ENCODE measurements at places on chromosomes 5 and 9.

DNA sequence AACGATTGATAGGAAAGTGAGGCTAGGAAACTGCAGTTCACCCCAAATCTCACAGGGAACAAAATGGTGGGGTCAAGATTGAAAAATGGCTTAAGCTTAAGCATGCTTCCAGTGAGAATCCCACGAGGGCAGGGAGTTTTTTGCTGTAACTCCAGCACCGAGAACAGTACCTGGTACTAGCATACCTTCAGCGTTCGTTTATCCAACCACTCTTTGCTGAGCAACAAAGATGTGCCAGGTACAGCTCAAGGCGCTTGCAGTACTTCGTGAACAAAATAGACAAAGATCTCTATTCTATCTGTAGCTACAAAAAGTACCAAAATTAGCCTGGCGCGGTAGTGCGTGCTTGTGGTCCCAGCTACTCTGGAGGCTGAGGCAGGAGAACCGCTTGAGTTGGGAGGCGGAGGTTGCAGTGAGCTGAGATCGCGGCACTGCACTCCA lies 778 bp upstream of the PPP6C start:
- DNase-seq, result no peak

DNA sequence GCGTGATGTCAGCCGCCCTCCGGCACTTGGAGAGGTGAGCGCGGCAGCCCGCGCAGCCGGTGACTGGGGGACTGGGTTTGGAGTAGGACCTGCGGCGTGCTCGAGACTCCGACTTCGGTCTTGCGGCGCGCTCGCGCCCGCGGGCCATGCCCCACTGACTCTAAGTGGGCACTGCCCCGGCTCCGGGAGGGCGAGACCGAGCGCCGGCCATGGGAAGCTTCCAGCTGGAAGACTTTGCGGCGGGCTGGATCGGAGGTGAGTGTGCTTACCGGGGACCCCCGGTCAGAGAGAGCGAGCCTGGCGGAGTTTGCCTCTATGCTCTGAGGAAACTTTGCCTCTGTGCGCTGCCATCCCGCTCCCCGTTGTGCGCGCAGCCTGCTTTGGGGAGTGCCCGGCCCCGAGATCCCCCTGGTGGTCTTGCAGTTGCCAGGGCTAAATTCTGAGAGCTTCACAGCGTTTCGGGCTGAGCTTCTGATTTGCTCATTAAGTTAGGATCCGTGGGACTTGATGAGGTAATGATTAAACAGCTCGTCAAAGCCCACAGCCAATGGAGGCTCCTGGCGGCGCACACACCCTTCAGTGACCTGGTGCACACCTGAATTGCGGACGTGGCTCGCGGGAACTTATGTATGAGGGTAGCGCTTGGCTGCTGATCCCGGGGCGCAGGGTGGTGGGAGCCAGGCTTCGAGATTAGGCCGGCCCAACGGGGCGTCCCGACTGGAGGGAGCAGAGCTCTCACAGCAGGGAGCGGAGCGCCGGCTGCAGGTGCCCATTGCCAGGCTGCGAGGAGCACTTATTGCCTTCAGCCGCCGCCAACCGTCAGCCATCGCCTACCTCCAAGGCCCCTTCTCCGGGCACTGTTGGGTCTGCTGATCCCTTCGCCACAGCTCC lies at the start of gene SLC25A48:
TSS of gene SLC25A48 (plus strand) at position 25 of the 891 bp plus-strand sequence. CDS start at position 210, 185 bp downstream.
- peak; percentile 67 for DNase-seq

- DNase-seq, result no peak
Measured at GRCh38 chr5:2919310-2920018, 168.0 kb upstream of the IRX2 start.

DNA sequence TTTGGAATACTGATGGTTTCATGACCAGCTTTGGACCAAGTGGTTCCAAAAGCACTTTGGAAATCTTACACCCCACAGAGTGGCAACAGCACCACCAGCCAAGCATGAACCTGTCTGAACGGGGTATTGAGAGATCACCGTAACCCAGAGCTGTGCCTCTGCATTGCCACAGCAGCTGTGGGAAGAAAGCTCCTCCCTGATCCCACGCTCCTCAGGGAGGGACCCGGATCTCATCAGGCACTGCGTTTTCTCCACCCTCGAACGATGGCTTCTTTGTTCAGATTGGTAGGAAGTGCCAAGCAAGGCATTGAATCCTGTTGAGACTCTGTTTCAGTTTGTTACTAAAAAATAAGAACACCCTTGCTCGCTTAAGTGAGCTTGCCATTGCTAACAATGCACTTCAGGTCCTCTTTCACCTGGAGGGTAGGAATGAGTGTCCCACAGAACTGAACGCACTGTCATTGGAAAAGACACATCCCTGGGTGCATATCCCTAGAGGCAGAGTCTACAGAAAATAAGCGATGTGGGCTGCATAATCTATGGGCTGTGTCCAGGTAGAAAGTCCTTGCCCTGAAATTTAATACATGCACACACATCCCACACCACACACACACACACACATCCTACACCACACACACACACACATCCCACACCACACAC lies 118.0 kb upstream of the ICE1 start:
- no peak for DNase-seq

DNA sequence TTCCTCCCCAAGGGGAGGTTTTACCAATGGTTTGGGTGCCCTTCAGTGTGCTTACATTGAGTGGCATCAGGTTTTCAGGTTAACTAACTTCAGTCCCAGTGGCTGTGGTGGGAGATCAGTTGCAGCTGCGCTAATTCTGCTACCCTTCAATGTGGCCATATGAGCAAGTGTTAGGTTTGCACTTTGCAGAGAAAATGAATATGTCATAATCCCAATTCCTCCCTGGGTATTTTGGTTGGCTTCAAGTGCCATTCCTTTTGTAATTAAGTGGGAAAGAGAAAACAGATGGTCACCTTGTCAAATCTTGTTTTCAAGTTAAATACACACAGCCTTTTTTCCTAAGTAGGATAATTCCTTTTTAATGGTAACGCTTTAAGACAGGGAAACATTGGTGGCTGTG lies 236.2 kb downstream of the TLE4 start:
- DNase-seq, result no peak

GRCh38 chr5:72487177-72487576 lies 20.0 kb downstream of the ZNF366 start:
- DNase-seq, result no peak

DNA sequence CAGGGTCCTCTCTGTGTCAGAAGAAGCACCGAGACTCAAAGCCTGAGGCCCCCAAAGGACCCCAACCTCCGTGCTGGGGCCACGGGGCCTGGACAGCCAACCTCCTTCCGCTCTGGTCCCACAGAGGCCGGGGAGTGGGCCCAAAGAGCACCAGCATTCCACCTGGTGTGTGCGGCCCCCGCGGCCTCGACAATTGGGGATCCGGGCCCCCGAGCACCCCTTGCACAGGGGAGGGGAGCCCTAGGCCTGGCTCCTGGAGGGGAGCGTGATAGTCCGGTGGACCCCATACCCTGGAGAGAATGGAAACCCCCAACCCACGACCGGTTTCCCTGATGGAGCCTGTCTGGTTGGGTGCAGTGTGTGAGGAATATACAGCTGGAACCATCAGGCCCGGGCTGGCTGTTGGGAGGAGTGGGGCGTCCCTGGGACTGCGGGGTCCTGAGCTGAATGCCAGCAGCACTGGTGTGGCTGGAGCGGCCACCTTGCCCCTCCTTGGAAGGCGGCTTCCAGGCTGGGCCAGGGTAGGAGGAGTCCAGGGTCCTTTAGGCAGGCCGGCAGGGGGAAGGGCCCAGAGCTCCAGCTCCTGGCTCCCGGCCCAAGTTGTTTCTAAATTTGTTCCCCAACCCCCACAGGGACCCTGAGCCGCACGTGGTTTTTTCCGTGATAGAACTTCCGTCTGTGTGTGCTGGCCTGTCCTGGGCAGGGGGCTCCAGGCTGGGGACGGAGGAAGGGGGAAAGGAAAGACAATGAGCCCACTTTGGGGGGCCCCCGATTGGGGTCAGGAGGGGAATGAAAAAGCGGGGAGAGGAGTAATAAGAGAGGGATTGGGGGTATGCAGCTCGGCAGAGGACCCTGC lies 825 bp upstream of the TOR4A start:
- peak; percentile 84 for DNase-seq
